ENCODE measurements at places on chromosomes 16 and 17. TPM values are rescaled to one million over a fixed set of nuclear protein-coding genes. Genes with fewer than 3 reads are reported as not detected.

DNA sequence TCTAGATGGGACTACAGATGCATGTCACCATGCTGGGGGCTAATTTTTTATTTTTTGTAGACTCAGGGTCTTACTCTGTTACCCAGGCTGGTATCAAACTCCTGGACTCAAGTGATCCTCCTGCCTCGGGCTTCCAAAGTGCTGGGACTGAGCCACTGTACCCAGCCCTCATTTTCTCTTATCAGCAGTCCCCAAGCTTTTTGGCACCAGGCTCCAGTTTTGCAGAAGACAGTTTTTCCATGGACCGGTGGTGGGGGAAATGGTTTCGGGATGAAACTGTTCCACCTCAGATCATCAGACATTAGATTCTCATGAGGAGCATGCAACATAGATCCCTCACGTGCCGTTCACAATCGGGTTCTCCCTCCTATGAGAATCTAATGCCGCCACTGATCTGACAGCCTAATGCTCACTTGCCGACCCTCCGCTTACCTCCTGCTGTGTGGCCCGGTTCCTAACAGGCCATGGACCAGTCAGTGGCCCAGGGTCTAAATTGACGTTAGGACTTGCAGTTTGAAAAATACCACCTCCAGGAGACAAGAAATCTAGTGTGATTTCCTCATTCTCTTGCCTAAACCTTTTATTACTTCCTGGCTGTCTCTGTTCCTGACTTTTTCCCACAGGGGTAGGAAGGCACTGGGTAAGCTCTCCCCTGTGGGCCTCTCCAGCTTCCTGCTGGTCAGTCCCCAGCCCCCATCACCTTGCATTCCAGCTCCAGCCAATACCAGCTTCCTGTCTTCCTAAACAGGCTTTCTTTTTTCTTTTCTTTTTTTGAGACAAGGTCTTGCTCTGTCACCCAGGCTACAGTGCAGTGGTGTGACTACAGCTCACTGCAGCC is 9.3 kb upstream of the CNP start:
- H3K27ac ChIP-seq = no peak overlapping the region
- no peaks in the 10 kb centered on the region for H3K36me3 ChIP-seq
- H3K27me3 ChIP-seq = no peaks in the 10 kb centered on the region
- no peak for DNase-seq

- no peak overlapping the region for H3K27ac ChIP-seq
- no peak for DNase-seq
- no peaks in the 10 kb centered on the region for H3K36me3 ChIP-seq
- H3K4me1 ChIP-seq = peaks cover 14% of the 10 kb centered on the region
- H3K4me3 ChIP-seq = no peak overlapping the region
- no peaks in the 10 kb centered on the region for H3K27me3 ChIP-seq
Observed at GRCh38 chr16:15975172-15975571, 25.8 kb downstream of the ABCC1 start.

- peak; percentile 25 for DNase-seq
- no peaks in the 10 kb centered on the region for H3K4me1 ChIP-seq
- no peaks in the 10 kb centered on the region for H3K27me3 ChIP-seq
- peak overlapping the region; percentile 9 for H3K4me3 ChIP-seq
Observed at GRCh38 chr17:33750943-33751701, 458.0 kb upstream of the ASIC2 start.

DNA sequence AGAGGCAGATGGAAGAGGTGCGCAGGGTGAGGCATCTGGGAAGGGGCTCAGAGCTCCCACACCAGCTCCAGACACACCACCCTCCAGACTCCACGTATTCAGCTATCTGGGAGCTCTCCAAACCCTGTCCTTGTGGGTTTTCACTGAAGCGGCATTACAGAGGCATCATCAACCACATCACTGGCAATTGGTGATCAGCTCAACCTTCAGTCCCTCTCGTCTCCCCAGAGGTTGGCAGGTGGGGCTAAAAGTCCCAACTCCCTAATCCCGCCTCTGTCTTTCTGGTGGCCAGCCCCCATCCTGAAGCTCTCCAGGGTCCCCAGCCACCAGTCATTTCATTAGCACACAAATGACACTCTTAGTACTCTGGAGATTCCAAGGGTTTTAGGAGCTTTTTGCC is 123.9 kb downstream of the KCNJ12 start:
- H3K27me3 ChIP-seq = peaks cover 7% of the 10 kb centered on the region
- no peaks in the 10 kb centered on the region for H3K4me1 ChIP-seq
- no peak overlapping the region for H3K27ac ChIP-seq

DNA sequence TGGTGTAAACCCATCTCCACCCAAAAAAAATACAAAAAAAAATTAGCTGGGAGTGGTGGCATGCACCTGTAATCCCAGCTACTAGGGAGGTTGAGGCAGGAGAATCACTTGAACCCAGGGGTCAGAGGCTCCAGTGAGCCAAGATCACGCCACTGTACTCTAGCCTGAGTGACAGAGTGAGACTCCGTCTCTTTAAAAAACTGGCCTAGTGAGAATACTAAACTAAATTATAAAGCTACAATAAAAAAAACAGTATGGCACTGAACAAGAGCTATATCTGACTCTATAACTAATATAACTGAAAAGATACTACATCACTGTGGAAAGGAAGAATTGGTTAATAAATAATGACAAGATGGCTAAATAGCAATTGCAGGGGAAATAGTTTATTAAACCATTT is 6.4 kb downstream of the SMURF2 start:
- no peaks in the 10 kb centered on the region for H3K27me3 ChIP-seq
- H3K4me3 ChIP-seq = no peak overlapping the region
- H3K36me3 ChIP-seq = no peaks in the 10 kb centered on the region
- H3K4me1 ChIP-seq = peaks cover 25% of the 10 kb centered on the region
- H3K27ac ChIP-seq = no peak overlapping the region

GRCh38 chr16:50338371-50339231 is 30.2 kb downstream of the BRD7 start:
- H3K4me1 ChIP-seq = no peaks in the 10 kb centered on the region
- H3K36me3 ChIP-seq = peaks cover 13% of the 10 kb centered on the region

GRCh38 chr17:76687298-76688164 is 23.2 kb downstream of the MXRA7 start:
- no peak for DNase-seq
- peaks cover 24% of the 10 kb centered on the region for H3K4me1 ChIP-seq
- no peaks in the 10 kb centered on the region for H3K36me3 ChIP-seq
- H3K27me3 ChIP-seq = no peaks in the 10 kb centered on the region
- H3K4me3 ChIP-seq = no peak overlapping the region

DNA sequence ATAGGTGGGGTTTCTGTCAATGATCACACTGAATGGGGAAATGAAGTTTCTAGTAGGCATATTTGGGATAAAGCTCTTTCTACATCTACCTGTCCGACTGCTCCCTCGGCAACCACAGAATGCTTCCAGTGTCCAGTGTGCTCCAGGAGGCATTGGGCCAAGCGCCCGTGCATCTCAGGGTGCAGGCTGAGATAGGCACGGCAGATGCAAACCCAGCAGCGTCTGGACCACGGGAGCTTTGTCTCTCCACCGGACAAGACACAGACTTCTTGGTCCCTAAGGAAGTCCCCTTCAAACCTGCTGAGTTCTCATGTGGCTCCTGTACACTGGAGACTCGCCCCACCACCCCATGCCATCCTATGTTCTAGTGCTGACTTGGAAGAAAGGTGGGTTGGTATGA is 202.8 kb downstream of the RPTOR start:
- H3K4me3 ChIP-seq = no peak overlapping the region
- H3K27ac ChIP-seq = no peak overlapping the region
- no peak for DNase-seq
- H3K36me3 ChIP-seq = no peaks in the 10 kb centered on the region

DNA sequence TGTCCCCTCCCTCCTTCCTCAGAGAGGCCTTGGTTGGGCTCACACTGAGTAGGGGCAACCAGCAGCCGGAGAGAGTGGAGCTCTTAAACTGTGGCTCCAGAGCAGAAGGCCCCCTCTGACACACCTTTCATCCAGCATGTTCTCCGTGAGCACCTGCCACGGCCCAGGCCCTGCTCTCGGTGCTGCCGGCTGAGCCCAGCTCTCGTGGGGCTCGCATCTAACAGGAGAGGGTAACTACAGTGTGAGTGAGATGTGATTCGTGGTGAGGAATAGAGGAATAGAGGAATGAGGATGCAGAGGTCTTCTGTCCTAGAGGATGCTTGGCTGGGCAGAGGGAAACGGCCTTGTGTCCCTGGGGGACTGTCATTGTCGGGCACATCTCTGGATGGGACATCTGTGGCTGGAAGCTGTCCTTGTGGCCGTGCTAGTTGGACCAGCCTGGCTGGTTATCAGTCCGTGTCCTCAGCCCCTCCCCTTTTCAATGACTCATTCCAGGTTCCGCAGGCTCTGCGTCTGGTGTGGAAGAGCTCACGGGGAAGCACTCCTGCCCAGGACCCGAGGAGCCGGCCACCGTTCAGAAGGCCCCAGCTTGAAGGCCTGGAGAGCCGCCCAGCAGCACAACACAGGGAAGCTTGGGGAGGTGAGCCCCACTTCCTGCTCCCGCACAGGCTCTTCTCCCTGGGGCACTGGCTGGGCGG is 11.9 kb upstream of the DNASE1 start:
- no peaks in the 10 kb centered on the region for H3K36me3 ChIP-seq
- peaks cover 12% of the 10 kb centered on the region for H3K4me1 ChIP-seq
- no peak overlapping the region for H3K4me3 ChIP-seq
- no peak overlapping the region for H3K27ac ChIP-seq
- H3K27me3 ChIP-seq = no peaks in the 10 kb centered on the region
- DNase-seq = peak; percentile 36

GRCh38 chr16:78624366-78624765 is 524.9 kb downstream of the WWOX start:
- H3K36me3 ChIP-seq = no peaks in the 10 kb centered on the region
- H3K27ac ChIP-seq = no peak overlapping the region
- no peak overlapping the region for H3K4me3 ChIP-seq
- peaks cover 11% of the 10 kb centered on the region for H3K4me1 ChIP-seq
- no peaks in the 10 kb centered on the region for H3K27me3 ChIP-seq

- H3K4me1 ChIP-seq = no peaks in the 10 kb centered on the region
- no peak for DNase-seq
- H3K4me3 ChIP-seq = no peak overlapping the region
Observed at GRCh38 chr17:74921026-74921681, 1.9 kb downstream of the USH1G start.

- H3K4me3 ChIP-seq = no peak overlapping the region
- H3K36me3 ChIP-seq = no peaks in the 10 kb centered on the region
- no peak for DNase-seq
- peaks cover 19% of the 10 kb centered on the region for H3K4me1 ChIP-seq
Observed at GRCh38 chr17:39756380-39757079, 18.8 kb downstream of the GRB7 start.

GRCh38 chr16:19757026-19757425 is 39.0 kb downstream of the IQCK start:
- peak; percentile 38 for DNase-seq
- H3K27me3 ChIP-seq = no peaks in the 10 kb centered on the region
- peaks cover 25% of the 10 kb centered on the region for H3K4me1 ChIP-seq
- no peak overlapping the region for H3K27ac ChIP-seq
- no peak overlapping the region for H3K4me3 ChIP-seq
- no peaks in the 10 kb centered on the region for H3K36me3 ChIP-seq

GRCh38 chr16:29009050-29009837 is 24.4 kb downstream of the LAT start:
- no peak overlapping the region for H3K27ac ChIP-seq
- no peak for DNase-seq
- no peaks in the 10 kb centered on the region for H3K36me3 ChIP-seq
- no peak overlapping the region for H3K4me3 ChIP-seq
- H3K27me3 ChIP-seq = no peaks in the 10 kb centered on the region
- H3K4me1 ChIP-seq = peaks cover 4% of the 10 kb centered on the region

DNA sequence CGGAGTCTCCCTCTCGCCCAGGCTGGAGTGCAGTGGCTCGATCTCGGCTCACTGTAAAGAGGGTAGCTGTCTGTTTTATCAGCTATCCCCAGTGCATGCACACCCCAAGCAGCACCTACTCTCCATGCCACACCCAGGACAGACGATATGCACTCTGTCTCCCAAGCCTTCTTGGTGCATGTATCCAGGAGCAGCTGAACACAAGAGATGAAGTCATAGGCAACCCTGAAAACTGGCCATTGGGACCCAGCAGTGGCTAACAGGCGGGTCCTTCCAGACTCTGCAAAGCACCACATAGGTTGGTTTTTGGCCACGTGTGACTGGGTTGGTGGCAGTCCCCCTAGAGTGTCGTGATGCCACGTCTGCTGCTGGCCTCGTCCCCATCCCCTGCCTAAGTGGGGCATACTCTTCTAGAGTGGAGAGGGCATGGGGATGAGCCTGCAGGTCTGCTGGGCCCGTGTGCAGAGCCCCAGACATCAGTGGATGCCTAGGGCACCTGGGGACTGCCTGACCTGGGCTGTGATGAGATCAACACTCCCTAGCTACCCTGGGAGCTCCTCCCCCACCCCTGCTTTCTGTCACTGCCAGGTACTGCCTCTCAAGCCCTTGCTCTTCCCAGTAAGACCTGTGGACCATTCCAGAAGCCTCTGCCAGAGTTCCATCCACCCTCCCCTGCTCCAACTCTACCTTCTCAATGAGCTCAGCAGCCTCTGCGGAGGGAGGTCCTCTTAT is 9.3 kb downstream of the PDE6G start:
- no peak for DNase-seq
- H3K27ac ChIP-seq = no peak overlapping the region
- H3K36me3 ChIP-seq = no peaks in the 10 kb centered on the region
- H3K4me1 ChIP-seq = peaks cover 14% of the 10 kb centered on the region
- H3K27me3 ChIP-seq = peaks cover 20% of the 10 kb centered on the region

- no peak for DNase-seq
- peaks cover 35% of the 10 kb centered on the region for H3K36me3 ChIP-seq
- H3K27ac ChIP-seq = no peak overlapping the region
- no peaks in the 10 kb centered on the region for H3K4me1 ChIP-seq
Observed at GRCh38 chr16:3781421-3781820, 64.1 kb upstream of the TRAP1 start.

- peaks cover 38% of the 10 kb centered on the region for H3K4me1 ChIP-seq
- H3K27me3 ChIP-seq = no peaks in the 10 kb centered on the region
- H3K36me3 ChIP-seq = no peaks in the 10 kb centered on the region
- H3K4me3 ChIP-seq = no peak overlapping the region
- no peak for DNase-seq
- H3K27ac ChIP-seq = no peak overlapping the region
Observed at GRCh38 chr16:85393674-85394451, 219.3 kb upstream of the GSE1 start.

- no peaks in the 10 kb centered on the region for H3K27me3 ChIP-seq
- DNase-seq = peak; percentile 30
- peak overlapping the region; percentile 81 for H3K27ac ChIP-seq
Observed at GRCh38 chr16:48383877-48384519, 1.2 kb downstream of the SIAH1 start.

- H3K27ac ChIP-seq = no peak overlapping the region
- H3K27me3 ChIP-seq = peaks cover 28% of the 10 kb centered on the region
- DNase-seq = no peak
- H3K4me3 ChIP-seq = no peak overlapping the region
Observed at GRCh38 chr16:49463529-49463928, 89.9 kb downstream of the C16orf78 start.

Gene KRTAP1-1
- total RNA-seq = not detected

Gene ZG16
- not detected for total RNA-seq

Gene KRT24
- not detected for total RNA-seq

Gene GUCY2D
- total RNA-seq = not detected

Gene HSBP1
- 179 TPM for total RNA-seq

Gene CCL16
- total RNA-seq = not detected

Gene DNASE1L2
- 1.2 TPM for total RNA-seq

Gene CCL8
- total RNA-seq = not detected

Gene ZNF75A
- 30.5 TPM for total RNA-seq

Gene GNG13
- total RNA-seq = not detected

Gene PPL
- total RNA-seq = 5.8 TPM

Gene PABPN1L
- not detected for total RNA-seq
